Gastrocnemius medialis (tissue), 4 donors: ENCODE measurements at places on chromosomes 3 and 15.

DNA sequence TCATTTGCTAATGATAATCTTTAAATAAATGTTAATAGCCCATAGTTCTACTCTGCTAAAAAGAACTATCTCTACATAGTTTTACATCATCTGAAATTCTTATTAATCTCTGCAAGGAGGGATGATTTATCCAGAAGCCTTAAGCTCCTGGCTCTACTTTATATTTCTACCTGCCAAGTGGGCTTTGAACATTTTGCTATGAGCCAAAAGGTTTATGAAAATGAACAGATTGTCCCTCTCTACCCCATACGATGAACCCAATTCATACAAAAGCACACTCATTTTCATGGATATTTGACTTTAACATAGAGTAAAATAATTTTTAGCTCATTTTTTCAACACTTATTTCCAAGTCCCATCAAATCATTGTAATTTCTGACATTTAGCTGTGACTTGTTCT is 611.0 kb downstream of the NSUN3 start:
- DNase-seq = no peak

GRCh38 chr3:98766924-98767323 is 3.8 kb downstream of the ST3GAL6 start:
- no peak for DNase-seq

GRCh38 chr15:67945951-67946700 is 106.3 kb upstream of the RNU6-1 start:
- DNase-seq = no peak

- DNase-seq = no peak
These were observed 210.2 kb downstream of the TLE3 start for GRCh38 chr15:69887553-69887952.

GRCh38 chr3:52829906-52830463 is 487 bp downstream of the ITIH4 start:
- DNase-seq = no peak

DNA sequence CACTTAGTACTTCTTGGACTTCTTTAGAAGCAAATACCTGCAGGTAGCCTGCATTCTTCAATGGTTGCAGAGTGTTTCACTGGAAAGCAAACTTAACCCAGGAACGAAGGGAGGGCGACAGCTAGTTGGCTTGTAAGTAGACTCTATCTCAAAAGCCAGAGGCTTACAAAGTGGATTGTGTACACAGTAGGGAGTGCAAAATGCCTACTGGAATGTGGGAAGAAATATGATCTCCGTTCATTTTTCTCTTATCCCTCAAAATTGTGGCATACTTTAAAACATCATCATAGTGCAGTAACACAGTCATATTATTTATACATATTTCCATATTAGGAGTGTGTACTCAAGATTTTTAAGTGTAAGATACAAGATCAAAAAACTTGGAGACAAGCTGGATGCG is 155.7 kb downstream of the LIPC start:
- no peak for DNase-seq

- no peak for DNase-seq
These were observed 20.3 kb upstream of the ALAS1 start for GRCh38 chr3:52177701-52178042.

DNA sequence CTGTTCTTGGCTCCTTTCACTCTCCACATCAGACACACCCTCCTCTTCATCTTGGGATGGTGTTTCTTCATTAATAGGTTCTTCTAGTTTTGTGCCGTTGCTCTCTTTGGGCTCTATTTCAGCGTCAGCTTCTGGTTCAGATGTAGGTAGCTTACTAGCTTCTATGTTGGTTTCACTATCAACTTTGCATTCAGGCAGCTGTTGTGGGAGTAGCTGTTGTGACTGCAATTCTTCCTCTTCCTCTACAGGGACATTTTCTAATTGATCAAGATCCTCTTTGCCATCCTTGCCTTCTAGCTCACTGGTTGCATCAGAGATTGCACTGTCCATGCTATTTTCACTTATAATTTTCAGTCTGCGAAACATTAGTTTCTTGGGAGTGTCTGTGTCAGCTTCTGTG is 80.1 kb downstream of the SETD2 start:
- no peak for DNase-seq

- no peak for DNase-seq
These were observed 133.6 kb downstream of the TIGIT start for GRCh38 chr3:114427285-114428043.

- no peak for DNase-seq
These were observed 142.4 kb downstream of the LRRC28 start for GRCh38 chr15:99393641-99394040.

- DNase-seq = no peak
These were observed 263.3 kb downstream of the ABHD5 start for GRCh38 chr3:43953814-43954692.

- no peak for DNase-seq
These were observed 44.1 kb downstream of the CLDN18 start for GRCh38 chr3:138054057-138054456.

- DNase-seq = no peak
These were observed 364.0 kb downstream of the ZIC1 start for GRCh38 chr3:147773116-147773630.

GRCh38 chr15:100934166-100934565 is 15.0 kb downstream of the LRRK1 start:
- no peak for DNase-seq

DNA sequence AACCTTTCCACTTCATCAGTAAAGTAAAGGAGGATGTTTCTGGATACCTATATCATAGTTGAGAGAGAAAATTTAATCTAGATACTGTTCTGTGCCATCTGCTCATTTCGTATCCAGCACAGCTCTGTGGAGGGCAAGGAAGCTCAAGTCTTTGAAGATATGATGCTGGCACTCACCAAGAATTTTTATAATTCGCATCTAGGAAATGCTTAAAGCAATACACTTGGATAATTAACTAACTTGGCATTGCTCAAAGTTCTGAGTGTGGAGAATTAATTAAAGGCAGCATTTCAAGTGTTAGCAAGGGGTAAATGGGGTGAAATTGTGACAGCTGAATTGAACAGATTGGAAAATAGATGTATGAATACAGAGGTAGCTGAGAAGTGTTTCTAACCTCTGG is 213.2 kb downstream of the KCNMB2 start:
- no peak for DNase-seq

- DNase-seq = no peak
These were observed 175.5 kb downstream of the CFAP20DC start for GRCh38 chr3:58874248-58874741.

- DNase-seq = no peak
These were observed 161.2 kb downstream of the MINAR1 start for GRCh38 chr15:79593119-79593869.

GRCh38 chr3:187838016-187838540 is 92.8 kb upstream of the BCL6 start:
- no peak for DNase-seq

- no peak for DNase-seq
These were observed 7.1 kb upstream of the HDAC11 start for GRCh38 chr3:13473020-13473419.

- DNase-seq = no peak
These were observed 26.9 kb upstream of the GOLGA8B start for GRCh38 chr15:34610354-34610753.

- DNase-seq = no peak
These were observed 27.7 kb upstream of the MFSD1 start for GRCh38 chr3:158773845-158774830.

GRCh38 chr3:113179235-113179824 is 32.0 kb upstream of the BOC start:
- no peak for DNase-seq

- DNase-seq = no peak
These were observed 503.9 kb downstream of the OCA2 start for GRCh38 chr15:27595211-27595610.

- DNase-seq = no peak
These were observed 39.6 kb downstream of the DPH6 start for GRCh38 chr15:35506272-35506870.

GRCh38 chr15:64824929-64825430 is 467 bp downstream of the PIF1 start:
- no peak for DNase-seq

GRCh38 chr15:101022306-101022705 is 103.1 kb downstream of the LRRK1 start:
- no peak for DNase-seq

DNA sequence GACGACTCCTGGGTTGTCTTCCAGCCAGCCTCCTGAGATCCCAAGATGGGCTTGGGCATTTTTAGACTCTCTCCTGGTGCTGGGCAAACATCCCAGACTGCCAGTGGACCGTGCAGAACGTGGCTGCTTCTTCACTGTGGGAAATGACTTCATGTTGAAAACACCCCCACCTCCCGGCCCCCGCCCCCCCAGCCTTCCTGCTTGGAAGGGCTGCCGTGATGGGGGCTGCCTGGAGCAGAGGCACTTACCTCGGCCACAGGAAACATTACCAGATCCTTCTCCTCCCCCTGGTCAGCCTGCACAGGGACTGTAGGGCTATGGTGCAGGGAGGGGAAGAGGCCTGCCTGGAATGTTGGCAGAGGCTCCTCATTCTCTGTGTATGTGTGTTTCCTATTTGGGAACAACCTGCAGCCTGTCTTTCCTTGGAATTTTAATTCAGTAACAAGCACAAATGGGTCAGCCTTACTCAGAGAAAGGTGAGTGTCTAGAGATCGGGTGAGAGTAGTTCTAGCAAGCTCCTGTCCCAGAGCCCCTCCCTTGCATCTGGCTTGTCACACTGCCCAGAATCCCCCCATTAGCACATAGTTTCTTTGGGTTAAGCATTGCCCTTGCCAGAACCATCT is 90.8 kb downstream of the ANP32A start:
- no peak for DNase-seq

DNA sequence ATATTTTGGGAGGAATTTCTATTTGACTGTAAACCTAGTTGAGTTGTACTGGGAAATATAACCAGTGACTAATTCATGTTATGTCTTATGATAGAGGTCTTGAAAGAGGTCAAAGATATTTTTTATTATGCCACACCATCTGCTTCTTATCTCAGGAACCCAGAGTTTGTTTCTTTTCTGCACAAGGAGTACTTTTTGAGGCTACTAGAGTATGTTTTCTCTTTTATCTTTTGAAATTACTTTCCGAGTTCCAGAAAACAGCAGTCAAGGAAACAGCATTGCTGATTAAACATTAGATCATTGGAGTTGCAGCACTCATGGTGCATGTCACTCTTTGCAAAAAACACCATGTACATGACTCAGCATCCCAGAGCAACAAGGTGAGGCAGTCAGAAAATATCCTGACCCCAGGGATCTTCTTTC is 645.8 kb upstream of the NR2F2 start:
- DNase-seq = no peak

DNA sequence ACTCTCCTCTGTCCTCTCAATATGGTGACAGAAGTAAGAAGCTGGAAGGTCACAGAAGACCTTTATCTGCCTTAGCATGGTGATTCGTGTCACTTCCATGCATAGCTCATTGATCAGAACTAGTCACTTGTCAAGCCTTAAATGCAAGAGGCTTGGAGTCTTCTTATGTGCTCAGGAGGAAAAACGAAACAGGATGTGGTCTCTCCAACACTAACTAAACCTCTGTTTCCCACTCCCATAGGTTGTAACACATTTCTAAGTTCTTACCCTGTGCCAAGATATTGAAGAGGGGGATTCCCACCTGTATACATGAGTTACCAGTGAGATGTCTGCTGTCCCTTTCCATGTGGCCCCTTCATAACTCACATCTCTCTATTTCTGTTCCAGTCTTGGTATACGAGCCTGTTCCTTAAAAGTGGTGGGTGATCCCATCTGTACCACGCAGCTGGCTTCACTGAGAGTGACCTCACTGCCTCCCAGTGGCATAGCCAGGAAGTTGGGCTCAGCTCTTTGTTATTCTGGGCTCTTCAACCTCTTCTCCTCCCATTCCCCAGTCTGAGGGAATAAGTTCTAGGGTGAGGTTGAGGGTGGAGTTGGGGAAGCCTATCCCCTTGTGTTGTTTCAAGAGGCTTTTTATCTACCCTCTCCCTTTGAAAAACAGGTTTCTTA is 203.2 kb upstream of the PPP2R3A start:
- no peak for DNase-seq

DNA sequence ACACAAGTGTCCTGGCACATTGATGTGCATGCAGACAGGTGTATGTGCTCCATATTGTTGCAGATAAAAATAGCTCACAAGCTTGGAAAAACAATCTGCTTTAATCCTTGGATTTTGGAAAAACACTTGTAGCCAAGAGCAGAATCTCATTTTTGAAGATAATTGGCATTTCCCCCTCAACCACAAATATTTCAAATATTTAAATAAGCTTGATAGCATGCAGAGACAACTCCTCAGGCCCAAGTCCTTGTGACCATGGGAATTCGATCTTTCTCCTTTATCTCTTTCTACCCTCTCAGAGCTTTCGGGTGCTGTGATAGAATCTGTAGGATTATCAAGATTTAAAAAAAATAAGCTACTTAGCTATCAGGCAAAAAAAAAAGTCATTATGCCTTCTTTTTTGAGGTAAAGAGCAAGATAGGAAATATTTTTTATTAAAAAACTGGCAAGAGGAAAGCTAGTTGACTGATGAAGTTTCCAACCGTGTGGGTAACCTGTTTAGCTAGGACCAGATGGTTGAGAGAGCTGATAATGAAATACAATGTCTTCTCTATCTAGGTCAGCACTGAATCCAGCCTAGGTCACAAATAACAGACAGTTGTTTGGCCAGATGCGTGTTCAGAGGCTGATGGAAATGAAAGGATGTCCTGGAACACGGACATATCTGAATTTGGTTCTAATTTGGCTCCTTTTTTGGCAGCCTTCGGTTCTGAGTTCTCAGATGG is 54.9 kb upstream of the SNRK start:
- no peak for DNase-seq

GRCh38 chr15:65406424-65407000 is 16.2 kb downstream of the IGDCC4 start:
- no peak for DNase-seq
